Thymus (tissue), 14 donors: ENCODE measurements at places on chromosomes 4 and X.
A peak's percentile ranks its signal among the peaks of the same experiment; 100 is the strongest.

DNA sequence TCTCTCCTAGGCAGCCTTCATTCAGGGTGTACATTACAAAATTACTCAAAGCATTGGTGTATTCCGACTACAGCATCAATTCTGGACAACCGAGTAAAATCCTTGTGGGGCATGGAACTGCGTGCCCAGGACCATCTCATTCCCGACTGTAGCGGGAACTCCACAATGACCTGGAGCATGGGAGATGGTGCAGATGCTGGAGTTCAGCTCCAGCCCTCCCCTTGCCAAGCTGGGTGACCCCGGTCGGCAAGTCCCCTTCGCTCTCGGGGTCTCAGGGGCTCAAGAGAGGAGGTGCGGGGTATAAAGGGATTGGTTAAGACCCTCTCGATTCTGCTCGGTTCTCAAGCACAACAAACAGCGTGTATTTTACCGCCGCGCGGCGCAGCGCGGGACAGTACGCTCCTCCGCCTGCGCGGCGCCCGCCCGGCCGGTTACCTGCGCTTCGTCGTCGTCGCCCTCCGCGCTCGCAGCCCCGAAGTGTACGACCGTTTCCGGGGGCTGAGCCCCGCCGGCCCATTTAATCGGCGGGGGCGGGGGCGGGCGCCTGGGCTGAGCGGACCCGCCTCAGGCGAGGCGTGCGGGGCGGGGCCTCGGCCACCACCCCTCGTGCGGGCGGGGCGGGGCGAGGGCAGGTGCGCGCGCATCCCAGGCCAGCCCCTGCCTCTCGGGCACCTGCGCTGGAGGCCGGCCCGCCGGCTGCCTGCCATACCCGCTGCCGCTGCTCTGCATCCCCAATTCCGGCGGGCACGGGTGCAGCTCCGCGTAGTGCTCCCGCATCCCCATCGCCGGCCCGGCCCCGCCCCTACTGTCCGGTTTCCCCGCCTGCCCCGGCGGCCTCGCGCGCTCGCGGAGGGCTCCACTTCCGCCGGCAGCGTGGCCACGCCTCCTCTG lies at the start of gene G6PD:
TSS of gene G6PD (minus strand) at position 493 of the 891 bp plus-strand sequence. CDS start 691 bp downstream, outside the sequence.
- peak; percentile 55 for DNase-seq

- peak; percentile 49 for DNase-seq
Measured at GRCh38 chr4:48271626-48272025, 2.0 kb upstream of the TEC start.

DNA sequence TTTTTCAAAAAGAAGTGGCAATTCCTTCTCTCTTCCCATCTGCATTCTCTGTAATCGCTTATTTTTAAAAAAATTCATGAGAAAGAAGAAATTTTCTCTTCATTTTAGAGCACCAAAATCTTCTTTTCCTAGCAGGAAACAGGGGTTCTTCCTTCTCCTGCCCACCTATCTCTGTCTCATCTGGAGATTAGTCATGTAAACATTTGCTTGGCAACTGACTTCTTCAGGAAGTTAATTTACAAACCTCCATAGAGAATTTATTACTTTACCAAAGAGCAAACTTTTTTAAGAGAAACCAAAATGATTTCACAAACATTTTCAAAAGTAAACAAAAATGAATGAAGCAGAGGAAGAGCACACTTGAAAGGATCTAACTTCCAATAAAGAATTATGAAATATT lies 13.5 kb downstream of the TTC29 start:
- no peak for DNase-seq

GRCh38 chrX:1452516-1453394 lies at the start of gene ASMTL:
TSS of gene ASMTL (minus strand) at chrX:1452909. CDS start at chrX:1452840, 69 bp downstream.
- DNase-seq = peak; percentile 100

DNA sequence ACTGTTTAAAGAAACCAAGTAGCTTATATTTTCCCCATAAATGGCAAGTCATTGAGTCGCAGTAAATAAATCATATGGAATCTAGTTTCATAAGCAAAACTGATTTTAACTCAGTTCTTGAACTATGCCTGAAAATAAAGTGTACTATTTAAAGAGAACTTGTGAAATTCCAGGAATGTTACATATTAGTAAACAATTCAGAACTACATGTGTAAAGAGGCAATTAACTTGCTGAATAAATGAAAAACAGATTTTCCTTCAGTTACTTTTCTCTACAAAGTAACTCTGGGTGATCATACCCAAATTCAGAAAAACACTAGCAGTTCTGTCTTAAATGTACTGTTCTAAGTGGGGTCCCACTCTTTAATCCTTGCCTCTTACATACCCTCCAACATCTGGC lies 236.1 kb upstream of the EDNRA start:
- DNase-seq = no peak

GRCh38 chr4:165328101-165328425 lies 594 bp downstream of the MSMO1 start:
- no peak for DNase-seq

DNA sequence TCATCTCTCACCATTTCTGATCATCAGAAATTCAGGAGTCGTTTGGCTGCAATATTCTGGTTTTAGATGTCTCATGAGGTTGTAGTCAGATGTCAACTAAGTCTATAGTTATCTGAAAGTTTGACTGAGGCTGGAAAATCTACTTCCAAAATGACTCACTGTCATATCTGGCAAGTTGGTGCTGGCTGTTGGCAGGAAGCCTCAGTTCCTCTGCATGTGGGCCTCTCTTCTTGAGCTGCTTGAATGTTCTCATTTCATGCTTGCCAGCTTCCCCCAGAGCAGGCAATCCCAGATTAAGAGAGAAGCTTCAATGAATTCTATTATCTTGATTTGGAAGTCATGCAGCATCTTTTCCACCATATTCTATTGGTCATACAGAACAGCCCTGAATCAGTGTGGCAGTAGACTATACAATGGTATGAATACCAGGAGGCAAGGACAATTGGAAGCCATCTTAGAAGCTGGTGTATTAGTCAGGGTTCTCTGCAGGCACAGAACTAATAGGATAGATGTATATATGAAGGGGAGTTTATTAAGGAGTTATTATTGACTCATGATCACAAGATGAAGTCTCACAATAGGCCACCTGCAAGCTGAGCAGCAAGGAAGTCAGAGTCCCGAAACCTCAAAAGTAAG lies 46.8 kb upstream of the ELF2 start:
- DNase-seq = no peak

DNA sequence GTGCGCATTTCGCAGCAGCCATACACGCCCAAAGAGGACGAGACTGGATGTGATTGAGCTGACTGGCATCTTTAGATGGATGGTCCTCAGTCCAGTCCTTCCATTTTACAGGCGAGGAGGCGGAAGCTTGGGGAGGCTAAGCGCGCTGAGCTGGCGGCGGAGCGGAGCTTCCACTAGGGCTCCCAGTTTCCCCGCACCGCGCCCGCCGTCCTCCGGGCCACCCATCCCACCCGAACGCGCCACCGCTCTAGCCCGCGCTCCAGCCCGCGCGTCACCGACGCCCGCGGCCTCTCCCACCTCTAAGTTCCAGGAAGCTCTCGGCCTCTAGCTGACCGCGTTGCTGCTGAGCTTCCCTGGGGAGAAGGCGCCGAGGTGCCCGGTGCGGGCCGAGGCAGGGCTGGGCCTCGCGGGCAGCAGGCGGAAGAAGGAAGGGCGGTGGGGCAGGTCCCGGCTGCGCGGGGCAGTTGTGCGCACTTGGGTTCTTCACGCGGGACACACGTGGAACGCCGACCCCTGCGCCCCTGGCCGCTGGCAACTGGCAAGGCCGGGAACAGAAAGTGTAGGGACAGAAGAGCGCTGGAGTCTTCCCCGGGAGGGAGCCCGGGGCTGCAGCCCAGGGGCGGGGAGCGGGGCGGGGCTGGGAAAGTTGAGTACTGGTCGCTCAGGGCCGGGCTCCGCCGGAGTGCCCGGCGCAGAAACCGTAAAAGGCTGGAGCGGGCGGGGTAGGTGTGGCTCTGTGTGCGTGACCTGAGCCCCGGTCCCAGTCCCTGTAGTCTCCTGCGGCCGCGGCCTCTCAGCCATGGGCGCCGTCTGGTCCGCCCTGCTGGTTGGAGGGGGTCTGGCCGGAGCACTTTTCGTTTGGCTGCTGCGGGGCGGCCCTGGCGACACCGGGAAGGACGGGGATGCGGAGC lies at the start of gene STBD1:
TSS of gene STBD1 (plus strand) at position 763 of the 911 bp plus-strand sequence. CDS start at position 800, 37 bp downstream.
- no peak for DNase-seq

DNA sequence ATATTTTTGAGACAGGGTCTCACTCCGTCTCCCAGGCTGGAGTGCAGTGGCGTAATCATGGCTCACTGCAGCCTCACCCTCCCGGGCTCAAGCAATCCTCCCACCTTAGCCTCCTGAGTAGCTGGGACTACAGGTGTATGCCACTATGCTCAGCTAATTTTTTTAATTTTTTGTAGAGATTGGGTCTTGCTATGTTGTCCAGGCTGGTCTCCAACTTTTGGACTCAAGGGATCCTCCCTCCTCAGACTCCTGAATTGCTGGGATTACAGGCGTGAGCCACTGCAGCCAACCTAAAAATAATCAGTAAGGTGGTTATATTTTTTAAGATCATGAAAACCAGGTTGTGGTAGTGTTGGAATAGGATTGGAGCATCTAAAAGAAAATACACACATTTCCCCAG lies 38.1 kb downstream of the TMEM156 start:
- DNase-seq = no peak

DNA sequence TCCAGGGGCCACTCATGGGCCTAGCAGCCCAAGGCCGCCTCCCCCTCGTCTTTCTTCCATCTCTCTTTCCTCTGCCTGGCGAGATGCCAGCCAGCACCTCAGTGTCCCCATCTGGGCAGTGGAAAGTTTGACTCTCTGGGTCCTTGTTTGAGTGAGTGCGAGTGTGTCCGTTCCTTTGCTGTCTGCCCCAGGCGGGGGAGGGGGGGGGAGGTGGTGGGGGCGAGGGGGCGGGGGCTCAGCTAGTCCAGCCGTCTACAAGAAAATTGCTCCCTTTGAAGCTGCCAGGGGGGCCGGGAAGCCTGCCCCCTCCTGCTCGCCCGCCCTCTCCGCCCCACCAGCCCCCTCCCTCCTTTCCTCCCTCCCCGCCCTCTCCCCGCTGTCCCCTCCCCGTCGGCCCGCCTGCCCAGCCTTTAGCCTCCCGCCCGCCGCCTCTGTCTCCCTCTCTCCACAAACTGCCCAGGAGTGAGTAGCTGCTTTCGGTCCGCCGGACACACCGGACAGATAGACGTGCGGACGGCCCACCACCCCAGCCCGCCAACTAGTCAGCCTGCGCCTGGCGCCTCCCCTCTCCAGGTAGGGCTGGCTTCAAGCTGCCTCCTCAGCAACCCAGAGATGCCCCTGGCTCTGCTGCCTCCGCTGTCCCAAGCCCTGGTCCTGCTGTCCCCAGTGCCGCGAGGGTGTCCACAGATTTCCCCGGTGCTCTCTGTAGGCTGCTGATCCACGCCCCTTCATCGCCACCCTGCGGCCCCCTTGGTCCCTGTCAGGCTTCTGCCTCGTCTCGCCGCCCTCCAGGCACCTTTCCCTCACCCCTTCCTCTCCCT lies at the start of gene BGN:
TSS of gene BGN (plus strand) at position 440 of the 821 bp plus-strand sequence. CDS start 9,652 bp downstream, outside the sequence.
- no peak for DNase-seq

DNA sequence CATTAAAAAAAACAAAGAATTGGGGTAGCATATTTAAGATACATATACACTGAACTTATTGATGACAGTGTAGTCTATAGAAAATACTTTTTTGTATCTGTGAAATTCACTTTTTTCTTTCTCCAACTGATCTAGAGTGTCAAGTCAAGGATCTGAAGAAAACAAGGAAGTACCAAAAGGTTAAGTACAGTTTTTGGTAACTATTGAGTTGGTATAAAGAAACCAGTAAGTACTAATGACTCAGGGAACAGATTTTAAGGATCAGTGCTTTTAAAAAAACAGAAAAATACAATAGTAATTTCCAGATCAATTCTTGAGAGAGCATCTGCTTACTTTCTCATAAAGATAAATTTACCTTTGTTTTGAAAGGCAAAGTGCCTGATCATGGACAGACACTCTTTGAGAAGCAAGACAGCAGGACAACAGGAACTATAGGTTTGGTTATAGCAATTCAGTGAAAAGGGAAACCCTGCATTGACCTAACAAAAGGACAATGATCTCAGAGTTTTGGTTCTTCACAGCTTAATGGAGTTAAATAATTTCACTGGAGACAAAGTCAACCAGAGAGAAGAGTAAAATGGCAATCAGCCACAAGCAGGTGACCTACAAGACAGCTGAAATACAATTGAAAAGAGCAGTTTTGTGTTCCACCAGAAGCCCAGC lies 23.4 kb downstream of the TRMT10A start:
- no peak for DNase-seq

- no peak for DNase-seq
Measured at GRCh38 chr4:113322736-113323135, 273.3 kb downstream of the ANK2 start.

GRCh38 chr4:85673540-85673939 lies 198.6 kb downstream of the ARHGAP24 start:
- DNase-seq = no peak

- no peak for DNase-seq
Measured at GRCh38 chr4:159823743-159824142, 720.9 kb downstream of the RAPGEF2 start.

DNA sequence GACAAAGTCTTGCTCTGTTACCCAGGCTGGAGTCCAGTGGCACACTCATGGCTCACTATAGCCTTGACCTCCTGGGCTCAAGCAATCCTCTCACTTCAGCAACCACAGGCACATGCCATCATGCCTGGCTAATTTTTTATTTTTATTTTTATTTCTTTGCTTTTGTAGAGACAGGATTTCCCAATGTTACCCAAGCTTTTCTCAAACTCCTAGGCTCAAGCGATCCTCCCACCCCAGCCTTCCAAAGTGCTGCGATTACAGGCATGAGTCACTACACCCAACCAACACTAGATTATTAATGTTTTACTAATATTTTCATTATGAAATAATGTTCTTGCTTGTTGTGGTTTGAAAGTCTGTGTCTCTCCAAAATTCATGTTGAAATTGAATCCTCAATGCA lies 5.2 kb upstream of the ACTRT1 start:
- DNase-seq = no peak
